Caki2 (cell line): ENCODE measurements at places on chromosomes 16 and 17. TPM values are rescaled to one million over a fixed set of nuclear protein-coding genes. Genes with fewer than 3 reads are reported as not detected.

The SCGB1C2 gene
- not detected in 2 replicates for total RNA-seq

The RTN4RL1 gene
- total RNA-seq: 8.1 and 12.2 TPM in 2 replicates

The FMNL1 gene
- total RNA-seq: 2.3 and 4.1 TPM in 2 replicates

The MVP gene
- 282 and 291 TPM in 2 replicates for total RNA-seq

The RPRML gene
- total RNA-seq: not detected in 2 replicates

The OR1A1 gene
- not detected in 2 replicates for total RNA-seq

The FSCN2 gene
- total RNA-seq: 0.37 and 1.6 TPM in 2 replicates

The KRTAP2-3 gene
- not detected in 2 replicates for total RNA-seq

DNA sequence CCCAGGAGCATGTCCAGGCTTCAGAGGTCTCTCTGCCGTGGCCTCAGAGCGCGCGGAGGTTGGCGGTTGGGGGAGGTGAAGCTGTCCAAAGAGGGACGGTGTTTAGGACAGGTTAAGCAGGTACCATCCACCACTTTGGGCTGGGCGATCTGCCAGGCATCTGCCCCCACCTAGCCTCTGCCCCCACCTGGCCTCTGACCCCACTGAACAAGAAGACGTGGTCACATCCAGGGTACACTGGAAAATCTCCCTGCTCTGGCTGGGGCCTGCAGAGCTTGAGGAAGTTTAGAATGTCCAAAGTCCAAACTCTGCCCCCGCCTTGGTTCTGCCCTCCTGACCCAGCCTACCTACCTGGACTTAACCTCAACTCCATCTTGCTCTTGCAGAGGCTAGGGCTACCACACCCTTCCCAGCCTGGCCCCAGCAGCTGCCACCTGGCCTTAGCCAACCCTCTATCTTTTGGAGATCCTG is 1.6 kb downstream of the ITGA3 start:
- DNase-seq: no peak

GRCh38 chr16:55643161-55643970 is 12.4 kb upstream of the SLC6A2 start:
- no peak for DNase-seq

DNA sequence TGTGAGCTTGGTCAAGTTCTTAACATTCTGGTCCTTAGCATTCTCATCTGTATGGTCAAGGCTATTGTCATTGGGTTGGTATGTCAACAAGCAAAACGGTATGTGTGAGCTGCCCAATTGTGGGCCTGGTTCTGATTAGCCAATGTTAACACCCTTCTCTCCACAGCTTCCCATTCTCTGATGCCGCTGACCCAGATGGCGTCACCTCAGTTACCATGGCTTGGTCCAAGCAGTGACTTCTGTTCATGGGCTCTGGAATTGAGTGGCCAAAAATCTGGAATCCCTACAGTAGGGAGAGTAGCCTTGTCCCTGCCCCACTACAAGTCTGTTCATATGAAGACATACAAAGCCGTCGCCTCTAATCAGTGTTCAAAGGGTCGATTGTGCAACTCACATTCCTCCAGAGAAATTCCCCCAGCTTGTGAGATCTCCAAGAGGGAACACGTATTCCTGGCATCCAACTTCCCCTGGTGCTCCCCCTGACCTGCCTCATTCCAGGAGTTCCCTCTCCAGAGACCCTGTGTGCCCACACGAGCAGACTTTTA is 15.8 kb downstream of the TMEM98 start:
- no peak for DNase-seq

GRCh38 chr17:75346906-75347305 is 57.7 kb upstream of the SLC25A19 start:
- no peak for DNase-seq

DNA sequence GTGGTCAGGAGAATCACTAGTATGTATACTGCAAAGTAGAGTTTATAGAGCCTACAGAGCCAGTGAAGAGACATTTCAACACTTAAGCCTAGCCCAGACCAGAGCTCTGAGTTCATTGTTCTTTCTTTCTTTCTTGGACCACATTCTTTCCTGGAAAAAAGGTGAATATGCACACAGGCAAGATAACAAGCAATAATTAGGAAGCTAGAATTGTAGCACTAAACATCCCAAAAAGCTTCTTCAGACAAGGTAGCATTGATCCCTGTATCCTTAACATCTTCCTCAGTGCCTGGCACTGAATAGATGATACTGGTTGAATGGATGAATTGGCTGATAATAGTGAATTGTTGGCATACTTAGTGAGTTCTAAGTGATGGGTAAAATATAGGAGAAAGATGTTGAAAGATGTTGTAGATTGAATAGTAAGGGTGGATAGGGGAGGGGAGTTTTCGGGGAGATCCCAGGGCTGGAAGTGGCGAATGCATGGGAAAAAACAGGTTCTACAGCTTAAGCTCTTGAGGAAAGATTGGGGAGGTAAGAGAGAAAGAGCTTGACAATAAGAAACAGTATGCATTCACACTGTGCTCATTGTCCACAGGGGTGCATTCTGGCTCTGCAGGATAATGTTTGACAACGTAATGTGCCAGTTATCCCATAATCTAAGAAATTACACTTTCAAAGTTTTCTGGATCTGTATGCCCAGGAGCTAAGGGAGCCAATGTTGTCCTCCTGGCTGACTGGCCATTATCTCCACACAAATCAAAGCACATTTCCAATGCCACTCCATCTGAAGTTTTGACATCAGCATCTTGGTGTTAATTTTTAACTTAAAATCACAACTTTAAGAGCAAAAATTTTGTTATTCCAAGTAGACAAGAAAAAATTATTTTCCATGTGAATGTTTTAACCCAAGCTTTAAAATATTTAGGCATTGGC is 35.6 kb downstream of the TUBD1 start:
- no peak for DNase-seq

DNA sequence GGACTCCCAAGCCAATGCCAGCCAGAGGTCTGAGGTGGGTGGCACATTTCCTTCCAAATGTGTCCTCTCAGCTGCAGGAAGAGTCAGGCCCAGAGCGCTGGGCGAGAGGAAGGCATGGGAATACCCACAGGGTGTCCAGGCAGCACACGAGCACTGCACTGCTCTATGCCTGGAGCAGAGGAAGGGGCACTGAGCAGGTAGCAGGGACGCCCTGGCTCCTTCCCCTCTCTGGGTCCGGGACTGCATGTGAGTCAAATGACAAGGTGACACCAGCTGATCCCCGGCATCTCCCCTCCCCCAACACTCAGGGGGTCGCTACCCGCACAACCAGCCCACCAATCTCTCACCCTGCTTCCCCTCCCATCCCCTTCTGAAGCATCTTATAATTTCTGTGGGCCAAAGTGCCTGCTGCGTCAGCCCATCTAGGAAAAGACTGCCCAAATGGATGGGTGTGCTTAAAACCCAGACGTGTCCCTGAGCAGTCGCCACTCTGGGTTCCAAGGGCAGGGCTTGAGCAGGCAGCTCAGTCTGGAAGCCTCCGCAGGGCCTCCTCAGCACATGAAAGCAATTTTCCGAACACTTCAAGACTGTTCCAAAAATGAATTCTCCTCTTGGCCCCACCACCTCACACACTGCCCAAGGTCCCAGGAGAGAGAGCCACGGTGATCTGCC is 12.0 kb upstream of the BCAR1 start:
- DNase-seq: no peak

- no peak for DNase-seq
Observed at GRCh38 chr16:70769761-70770160, 31.2 kb downstream of the VAC14 start.

DNA sequence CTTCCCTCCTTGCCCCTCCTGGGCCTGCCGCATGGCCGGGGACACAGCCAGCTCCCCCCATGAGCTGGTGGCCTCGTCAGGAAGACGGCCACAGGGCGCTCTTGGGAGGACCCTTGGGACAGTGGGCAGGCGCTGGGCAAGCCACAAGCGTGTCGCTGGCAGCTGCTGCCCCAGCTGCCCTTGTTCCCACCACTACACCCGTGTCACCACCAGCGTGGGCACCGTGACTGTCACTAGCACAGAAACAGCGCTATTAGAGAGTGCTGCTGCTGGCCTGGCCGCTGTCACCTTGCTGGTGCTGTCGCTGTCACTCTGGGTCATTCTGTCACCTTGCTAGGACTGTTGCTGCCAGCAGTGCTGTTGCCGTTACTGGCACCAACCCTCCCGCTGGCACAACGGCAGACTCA is 47.2 kb downstream of the ZFPM1 start:
- no peak for DNase-seq

- no peak for DNase-seq
Observed at GRCh38 chr16:8626946-8627345, 5.4 kb downstream of the METTL22 start.

- DNase-seq: no peak
Observed at GRCh38 chr17:79814974-79815835, 18.3 kb upstream of the CBX8 start.

GRCh38 chr17:67482764-67483163 is 105.7 kb downstream of the PITPNC1 start:
- DNase-seq: no peak

- no peak for DNase-seq
Observed at GRCh38 chr17:12390631-12391030, 275.1 kb upstream of the MYOCD start.

GRCh38 chr16:35737076-35737475 is 2277.7 kb downstream of the TP53TG3F start:
- DNase-seq: no peak

DNA sequence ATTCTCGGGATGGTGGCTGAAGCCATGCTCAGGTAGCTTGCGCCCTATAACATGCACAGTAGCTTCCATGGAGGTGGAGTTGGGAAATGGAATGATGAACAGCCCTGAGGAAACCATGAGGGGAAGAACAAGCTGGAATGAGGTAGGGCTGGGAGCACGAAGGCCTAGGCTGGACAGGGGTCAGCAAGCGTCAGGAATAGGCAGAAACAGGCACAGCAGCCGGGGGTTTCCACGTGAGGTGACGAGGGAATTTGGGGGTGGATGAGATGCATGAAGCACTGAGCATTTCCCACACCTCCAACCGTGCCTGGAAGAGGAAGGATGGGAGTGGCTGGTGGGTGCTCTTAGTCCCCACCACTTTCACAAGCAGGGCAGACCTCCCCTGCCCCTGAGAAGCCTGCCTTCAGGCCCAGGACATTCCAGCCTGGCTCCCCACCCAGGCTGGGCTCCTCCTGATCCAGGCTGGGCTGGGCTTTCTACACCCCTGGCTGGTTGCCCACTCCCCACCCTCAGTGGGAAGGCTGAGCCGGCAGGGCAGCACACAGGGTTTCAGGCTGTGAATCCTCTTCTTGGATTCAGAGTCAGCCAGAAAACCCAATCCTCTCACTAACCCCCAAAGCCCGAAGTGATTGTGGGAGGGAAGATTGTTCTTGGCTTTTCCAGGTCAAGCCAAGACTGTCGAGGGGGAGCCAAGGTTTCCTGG is 21.9 kb downstream of the PLEKHG4 start:
- DNase-seq: no peak

GRCh38 chr16:88722784-88723506 is 16.6 kb downstream of the CTU2 start:
- no peak for DNase-seq

GRCh38 chr17:3025421-3026124 is 37.8 kb downstream of the OR1D5 start:
- DNase-seq: no peak

GRCh38 chr16:73949574-73950320 is 346.9 kb upstream of the PSMD7 start:
- peak; percentile 43 for DNase-seq

- DNase-seq: no peak
Observed at GRCh38 chr17:82474223-82475010, 15.9 kb downstream of the NARF start.

DNA sequence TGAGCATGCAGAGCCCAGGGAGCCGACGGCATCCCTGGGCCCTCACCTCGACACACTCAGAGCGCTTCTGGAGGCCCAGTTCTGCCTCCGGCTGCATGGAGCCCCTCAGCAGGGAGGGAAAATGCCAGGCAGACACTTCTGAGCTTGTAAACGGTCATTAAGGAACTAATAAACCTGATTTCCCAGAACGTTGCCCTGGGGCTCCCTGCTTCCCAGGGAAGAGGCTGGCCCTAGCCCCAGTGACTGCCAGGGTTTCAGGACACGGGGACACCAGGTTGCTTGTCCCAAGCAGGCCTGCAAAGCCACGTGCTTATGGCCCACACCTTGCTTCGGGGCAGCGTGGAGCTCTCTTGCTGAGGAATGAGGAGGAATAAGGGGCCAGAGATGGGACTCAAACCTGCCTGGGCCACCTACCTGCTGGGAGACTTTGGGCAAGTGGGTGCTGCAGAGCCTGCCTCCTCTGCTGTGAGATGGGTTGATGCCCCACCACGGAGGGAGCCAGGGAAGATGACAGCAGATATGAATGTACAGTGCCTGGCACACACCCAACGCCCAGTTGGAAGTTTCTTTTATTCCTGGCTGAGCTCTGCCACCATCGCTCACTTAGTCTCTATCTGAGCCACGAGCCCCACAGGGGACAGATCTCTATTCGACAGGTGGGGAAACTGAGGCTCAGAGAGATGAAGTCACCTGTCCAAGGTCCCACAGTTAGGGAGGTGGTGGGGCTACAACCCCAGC is 5.4 kb downstream of the RHBDF2 start:
- DNase-seq: no peak

DNA sequence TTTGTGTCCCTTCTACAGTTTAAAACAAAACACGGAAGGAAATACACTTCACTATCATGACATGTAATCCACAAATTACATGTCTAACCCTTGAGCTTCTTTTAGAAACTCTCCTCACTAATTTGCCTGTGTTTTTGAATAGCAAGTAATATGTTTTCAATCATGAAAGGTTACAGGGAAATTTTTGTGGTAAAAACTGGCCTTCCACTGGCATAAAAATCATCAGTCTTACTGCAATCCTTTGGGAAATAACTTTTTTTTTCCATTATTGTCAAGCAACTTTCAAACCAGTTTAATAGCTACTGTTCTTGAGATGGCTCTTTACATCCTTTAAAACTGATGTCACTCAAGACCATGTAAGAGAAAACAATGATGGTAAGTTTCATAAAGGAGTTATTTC is 27.0 kb downstream of the MYO1D start:
- DNase-seq: no peak

DNA sequence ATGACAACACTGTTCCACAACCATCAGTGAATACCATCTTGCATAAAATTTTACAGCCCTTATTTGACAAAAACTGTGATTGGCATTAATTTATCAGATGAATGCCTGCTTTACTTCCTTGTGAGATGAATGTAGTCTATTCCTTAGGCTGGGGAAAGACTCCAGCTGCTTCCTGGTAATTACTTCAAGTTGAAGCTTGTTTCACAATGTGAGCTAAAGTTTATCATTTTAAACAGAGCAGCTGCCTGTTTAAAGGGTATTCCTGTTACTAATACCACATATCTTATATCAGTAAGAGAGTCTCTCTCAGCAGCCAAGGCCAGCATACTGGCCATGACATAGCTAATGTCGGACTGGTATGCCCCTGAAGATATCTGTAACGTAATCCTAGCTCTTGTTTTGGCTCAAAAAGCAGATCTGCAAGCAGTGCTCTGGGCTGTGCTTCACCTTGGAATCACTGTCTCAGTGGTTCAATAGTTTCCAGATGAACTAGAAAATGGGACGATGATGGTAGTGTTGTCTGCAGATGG is 13.2 kb upstream of the ARL2BP start:
- DNase-seq: no peak
